ENCODE measurements at places on chromosomes 1 and 21.
A peak's percentile ranks its signal among the peaks of the same experiment; 100 is the strongest.

GRCh38 chr1:163068716-163069115, 445 bp upstream of the RGS4 start:
- DNase-seq: peak; percentile 70

GRCh38 chr1:155342842-155343241, 22.1 kb downstream of the RUSC1 start:
- no peak for DNase-seq

DNA sequence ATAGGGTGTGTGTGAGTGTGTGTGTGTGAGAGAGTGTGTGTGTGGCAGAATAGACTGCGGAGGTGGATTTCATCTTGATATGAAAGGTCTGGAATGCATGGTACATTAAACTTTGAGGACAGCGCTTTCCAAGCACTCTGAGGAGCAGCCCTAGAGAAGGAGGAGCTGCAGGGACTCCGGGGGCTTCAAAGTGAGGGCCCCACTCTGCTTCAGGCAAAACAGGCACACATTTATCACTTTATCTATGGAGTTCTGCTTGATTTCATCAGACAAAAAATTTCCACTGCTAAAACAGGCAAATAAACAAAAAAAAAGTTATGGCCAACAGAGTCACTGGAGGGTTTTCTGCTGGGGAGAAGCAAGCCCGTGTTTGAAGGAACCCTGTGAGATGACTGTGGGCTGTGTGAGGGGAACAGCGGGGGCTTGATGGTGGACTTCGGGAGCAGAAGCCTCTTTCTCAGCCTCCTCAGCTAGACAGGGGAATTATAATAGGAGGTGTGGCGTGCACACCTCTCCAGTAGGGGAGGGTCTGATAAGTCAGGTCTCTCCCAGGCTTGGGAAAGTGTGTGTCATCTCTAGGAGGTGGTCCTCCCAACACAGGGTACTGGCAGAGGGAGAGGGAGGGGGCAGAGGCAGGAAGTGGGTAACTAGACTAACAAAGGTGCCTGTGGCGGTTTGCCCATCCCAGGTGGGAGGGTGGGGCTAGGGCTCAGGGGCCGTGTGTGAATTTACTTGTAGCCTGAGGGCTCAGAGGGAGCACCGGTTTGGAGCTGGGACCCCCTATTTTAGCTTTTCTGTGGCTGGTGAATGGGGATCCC, 18.3 kb upstream of the HDAC1 start:
- peak; percentile 91 for DNase-seq

DNA sequence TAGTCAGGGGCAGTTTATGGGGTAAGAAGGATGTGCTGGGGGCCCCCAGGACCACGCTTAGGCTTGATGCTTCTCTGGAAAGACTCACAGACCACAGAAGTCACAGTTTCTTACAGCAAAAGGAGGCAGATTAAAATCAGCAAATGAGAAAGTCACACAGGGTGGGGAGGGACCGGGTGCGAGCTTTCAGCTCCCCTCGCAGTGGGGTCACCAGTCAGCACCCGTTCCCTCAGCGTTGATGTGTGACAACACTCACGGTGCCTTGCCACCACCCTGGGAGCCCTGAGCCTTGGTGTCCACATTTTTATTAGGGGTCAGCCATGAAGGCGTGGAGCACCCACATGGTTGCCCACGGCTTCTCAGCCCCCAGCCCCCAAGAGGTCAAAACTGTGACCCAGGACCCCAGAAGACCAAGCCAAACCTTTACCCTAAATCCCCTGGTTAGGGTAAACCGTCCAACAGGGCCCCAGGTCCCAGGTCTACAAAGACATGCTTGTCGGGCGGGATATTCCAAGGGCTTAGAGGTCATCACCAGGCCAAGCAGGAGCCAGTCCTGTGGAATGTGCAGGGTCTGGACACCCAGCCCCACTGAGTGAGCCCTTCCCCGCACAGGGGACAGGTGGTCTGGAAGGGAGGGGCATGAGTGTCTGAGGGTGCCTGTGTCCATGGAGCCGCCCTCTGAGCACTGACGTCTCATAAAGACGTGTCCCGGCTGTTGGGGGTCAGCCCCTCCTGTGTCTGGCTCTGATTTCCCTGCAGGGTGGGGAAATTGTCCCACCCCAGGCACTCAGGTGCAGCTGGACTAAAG, 64.5 kb upstream of the ABCG1 start:
- no peak for DNase-seq

- DNase-seq: no peak
These were observed 28.8 kb upstream of the TSPAN2 start for GRCh38 chr1:115118086-115118485.

GRCh38 chr1:35571263-35571662, 1.9 kb upstream of the TFAP2E start:
- no peak for DNase-seq

GRCh38 chr1:86866665-86867064, 47.3 kb downstream of the SELENOF start:
- DNase-seq: no peak

DNA sequence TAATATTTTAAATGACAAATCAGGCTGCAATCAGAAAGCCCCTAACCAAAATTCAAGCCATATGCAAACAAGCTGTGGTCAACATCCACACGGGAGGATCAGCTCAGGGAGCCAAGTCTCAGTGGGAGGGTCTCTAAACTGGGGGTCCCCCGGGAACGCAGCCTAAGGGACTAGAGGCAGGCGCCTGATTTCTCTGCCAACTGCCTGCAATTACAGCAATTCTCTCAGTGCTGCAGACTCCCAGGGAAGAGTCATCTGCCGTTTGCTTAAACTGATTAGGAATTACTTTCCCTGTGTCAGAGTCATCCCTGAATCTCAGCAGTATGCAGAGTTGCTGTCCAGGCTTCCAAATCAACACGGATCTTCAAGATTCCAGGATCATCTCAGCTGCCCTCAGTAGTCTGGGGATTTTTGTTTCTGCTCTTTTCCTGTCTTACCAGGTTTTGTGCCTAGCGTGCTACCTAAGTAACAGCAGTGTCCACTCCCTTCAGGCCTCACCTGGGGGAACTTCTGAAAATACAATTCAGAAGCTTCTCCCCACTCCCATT, 247.8 kb downstream of the RRAGC start:
- DNase-seq: no peak

- DNase-seq: no peak
These were observed 43.5 kb downstream of the ALPL start for GRCh38 chr1:21552715-21553114.
